ENCODE measurements at places on chromosomes 2 and 18. TPM values are rescaled to one million over a fixed set of nuclear protein-coding genes. Genes with fewer than 3 reads are reported as not detected.

GRCh38 chr2:186771395-186771794 lies 77.5 kb downstream of the FAM171B start:
- DNase-seq, result no peak

PROKR1 gene
- total RNA-seq, result not detected

GRCh38 chr2:73718851-73719621 lies 18.1 kb downstream of the TPRKB start:
- no peak for DNase-seq

- DNase-seq, result no peak
Measured at GRCh38 chr18:57057890-57058289, 89.0 kb upstream of the BOD1L2 start.

DNA sequence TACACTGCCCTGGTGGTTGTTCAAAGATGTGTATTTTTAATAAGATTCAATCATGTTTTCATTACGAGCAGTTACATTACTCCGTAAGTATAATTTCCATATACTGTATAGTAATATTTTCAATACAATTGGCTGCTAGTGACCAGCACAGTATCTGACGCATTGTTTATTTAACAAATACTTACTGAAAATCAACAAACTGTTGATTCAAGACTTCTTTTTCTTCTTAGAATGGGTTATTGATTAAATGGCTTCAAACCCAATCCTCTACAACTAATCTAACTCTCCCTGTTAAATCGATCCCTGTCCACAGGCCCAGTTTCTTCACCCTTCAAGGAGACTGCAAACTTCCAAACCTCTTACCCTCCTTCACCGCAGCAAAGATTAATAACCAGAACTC lies 18.5 kb downstream of the COBLL1 start:
- DNase-seq, result no peak

ING5 gene
- total RNA-seq, result 65.6 TPM

DNA sequence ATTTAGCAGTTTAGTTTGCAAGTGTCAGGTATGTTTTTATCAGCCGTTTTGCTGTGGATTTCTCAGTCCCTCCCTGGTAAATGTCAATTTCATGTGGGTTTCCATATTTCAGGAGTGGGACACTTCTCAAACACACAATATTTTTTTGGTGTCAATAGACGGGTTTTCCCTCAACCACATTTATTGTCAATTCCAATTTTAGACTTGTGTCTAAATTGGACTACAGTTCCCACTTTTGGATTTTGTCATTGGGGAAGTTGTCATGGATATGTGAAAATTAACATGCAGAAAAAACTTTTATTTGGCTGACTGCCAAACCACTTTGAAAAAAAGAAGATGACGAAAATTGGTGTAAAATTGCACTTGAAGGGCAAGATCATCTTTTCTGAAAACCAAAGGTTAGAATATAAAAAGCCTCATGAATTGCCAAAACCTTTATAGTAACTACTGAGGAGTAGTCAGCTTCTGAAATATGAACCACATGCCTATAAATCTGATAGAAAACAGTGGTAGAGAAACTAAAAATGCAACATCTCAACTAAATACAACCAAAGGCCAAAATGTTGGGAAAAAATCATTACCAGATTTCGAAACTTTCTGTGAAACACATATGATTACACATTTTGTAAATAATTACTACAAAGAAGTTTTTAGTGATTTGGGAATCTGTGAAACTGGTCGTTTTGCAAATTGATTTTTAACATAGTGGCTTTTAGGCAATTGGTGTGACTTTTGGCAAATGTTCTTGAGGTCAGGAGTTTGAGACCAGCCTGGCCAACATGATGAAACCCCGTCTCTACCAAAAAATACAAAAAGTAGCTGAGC lies 106.4 kb downstream of the BCL2L11 start:
- DNase-seq, result no peak

DNA sequence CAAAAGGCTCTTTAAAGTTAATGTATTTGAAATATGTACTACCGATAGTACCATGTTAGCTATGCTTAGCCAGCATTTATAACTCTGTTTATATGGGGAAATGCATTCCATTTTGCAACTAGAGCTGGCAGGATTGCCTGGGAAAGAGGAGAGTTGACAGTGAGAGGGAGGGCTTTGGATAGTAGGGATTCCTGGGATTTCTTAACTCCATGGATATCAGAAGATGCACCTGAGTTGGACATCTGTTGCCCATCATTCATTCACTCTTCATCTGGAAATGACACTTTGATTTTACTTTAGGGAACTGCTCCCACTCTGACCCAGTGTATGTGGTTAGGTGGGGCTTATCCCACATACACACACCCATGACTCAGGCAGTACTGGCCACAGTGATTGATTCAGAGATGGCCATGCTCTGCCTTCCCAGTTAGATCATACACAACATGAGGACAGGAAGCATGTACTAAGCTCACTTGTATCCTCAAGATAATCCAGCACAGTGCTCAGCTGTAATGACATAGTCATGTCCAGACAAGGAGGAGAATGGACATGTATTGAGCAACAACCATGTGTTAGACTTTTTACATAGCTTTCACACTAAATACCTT lies 248.8 kb downstream of the MREG start:
- DNase-seq, result no peak

GRCh38 chr2:64036034-64036705 lies 16.9 kb upstream of the VPS54 start:
- DNase-seq, result no peak

- DNase-seq, result no peak
Measured at GRCh38 chr2:189641002-189641401, 20.3 kb upstream of the ASNSD1 start.

GRCh38 chr2:124018890-124019289 lies 6.2 kb upstream of the CNTNAP5 start:
- DNase-seq, result no peak

BOLL gene
- total RNA-seq, result not detected

GRCh38 chr18:58324824-58325480 lies 280.9 kb downstream of the NEDD4L start:
- no peak for DNase-seq

DNA sequence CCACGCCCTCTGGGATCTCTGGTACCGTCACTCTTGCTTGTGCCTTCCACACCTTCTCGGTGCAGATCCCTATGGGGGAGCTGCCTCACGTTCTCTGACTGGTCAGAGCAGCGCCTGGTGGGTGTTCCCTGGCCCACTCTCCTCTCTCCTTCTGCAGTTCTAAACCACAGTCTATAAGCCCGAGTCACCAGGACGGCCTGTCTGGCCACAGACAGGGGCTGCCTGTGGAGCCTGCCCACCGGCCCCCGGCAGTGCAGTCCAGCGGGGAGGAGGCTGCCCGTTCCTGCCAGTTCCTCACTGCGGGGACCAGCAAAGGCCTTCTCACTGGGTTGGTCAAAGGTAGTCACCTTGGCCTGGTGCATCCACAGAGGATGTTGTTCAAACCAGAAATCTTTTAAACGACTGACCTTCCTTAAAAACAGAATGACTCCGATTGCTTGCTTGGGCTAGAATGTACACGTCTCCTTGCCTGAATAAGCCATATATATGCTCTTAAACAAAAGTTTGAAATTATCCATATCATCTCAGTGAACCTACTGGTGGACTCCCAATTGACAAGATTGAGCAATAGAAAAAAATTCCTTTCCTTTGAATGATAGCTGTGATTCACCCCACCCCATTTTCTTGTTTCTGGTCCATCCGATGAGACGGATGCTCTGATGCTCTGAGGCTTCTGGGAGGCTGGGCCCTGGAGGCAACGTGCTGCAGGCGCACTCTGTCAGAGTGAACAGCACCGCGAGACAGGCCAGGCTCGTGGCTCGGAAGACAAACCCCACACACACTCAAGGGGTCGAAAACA lies 61.2 kb downstream of the RALBP1 start:
- no peak for DNase-seq

GRCh38 chr18:44033144-44033701 lies 647.5 kb upstream of the SETBP1 start:
- no peak for DNase-seq

GRCh38 chr2:46119453-46119852 lies 177.8 kb upstream of the EPAS1 start:
- DNase-seq, result no peak

DNA sequence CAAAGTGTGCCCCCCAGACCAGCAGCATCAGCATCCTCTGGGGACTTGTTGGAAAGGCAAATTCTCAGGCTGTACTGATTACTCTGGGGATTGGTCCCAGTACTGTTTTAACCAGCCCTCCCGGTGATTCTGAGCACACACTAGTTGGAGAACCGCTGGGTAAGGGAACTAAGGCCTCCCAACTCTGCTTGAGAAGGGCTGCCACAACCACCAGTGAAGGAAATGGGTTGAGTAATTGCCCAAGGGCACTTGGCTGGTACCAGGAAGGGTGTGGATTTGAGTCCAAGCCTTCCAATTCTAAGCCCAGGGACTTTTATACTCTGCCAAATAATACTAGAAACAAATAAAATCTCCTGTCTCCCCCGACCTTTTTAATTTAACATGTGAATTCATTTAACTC lies 219.9 kb downstream of the SETBP1 start:
- DNase-seq, result no peak
